ENCODE measurements at places on chromosomes 12 and 14. TPM values are rescaled to one million over a fixed set of nuclear protein-coding genes. Genes with fewer than 3 reads are reported as not detected.

GRCh38 chr12:28975564-28976340 is 173.3 kb upstream of the FAR2 start:
- no peak for DNase-seq

DNA sequence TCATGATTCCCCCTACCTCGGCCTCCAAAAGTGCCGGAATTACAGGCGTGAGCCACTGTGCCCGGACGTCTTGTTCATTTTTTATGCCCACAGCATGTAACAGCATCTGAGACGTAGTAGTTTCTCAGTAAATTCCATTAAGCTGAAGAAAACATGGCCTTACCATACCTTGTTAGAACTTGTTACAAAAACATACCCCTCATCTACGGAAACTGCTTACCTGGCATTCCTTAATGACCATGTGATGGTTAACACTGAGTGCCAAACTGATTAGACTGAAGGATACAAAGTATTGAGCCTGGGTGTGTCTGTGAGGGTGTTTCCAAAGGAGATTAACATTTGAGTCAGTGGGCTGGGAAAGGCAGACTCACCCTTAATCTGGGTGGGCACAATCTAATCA is 186.8 kb downstream of the CEP128 start:
- DNase-seq = no peak

GRCh38 chr12:115597157-115597712 is 680.3 kb downstream of the MED13L start:
- DNase-seq = peak; percentile 56

DNA sequence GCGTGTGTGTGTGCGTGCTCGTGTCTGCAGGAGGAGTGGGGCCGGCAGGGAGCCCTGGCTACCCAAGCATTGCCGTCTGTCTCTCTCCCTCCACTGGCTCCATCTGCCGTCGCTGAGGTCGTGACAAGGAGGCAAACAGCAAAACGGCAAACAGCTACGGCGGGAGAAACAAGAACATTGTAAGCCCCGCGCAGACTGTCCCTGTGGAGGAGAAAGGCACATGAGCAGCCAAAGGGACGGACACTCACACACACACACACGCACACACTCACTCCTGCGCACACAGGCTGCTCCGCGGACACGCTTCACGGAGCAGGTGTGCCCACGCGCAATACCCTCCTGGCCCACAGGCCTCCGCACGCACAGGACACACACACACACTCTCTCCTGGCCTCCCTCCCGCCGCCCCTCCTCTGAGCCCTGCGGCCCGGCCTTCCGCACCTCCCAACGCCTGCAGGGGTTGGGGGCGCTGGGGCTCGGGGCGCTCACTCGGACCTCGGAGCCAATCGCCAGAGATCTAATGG is 905 bp downstream of the CISTR start:
- DNase-seq = no peak

DNA sequence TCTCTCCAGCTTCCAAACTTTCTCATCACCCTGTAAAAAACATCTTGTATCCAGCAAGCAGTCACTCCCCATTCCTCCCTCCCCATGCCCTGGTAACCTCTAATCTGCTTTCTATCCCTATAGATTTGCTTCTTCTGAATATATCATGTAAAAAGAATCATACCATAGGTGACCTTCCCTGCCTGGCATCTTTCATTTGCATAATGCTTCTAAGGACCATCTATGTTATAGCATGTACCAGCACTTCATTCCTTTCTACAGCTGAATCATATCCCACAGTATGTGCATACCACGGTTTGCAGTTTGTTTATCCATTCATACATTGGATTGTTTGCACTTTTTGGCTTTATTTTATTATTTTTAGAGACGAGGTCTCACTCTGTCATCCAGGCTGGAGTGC is 22.9 kb upstream of the VPS37B start:
- DNase-seq = no peak

GRCh38 chr12:88638966-88639760 is 58.9 kb upstream of the KITLG start:
- DNase-seq = peak; percentile 8

DNA sequence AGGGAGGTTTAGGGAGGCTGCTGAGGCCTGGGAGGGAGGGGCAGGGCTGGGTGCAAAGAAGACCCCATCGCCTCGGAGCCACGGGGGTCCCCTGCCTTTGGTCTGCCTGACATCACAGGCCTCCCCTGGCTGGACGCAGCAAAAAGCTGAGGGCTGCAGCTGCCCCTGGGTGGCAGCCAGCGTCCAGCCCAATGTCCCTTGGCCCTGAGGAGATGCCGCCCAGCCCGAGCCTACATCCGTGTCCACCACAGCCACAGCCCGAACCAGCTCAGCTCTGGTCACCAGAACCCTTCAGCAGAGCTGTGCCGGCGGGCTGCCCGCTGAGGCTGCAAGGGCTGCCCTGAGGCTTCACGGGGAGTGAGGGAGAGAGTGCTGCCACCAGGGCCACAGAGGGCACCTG is 1.9 kb downstream of the NUDT14 start:
- no peak for DNase-seq

DNA sequence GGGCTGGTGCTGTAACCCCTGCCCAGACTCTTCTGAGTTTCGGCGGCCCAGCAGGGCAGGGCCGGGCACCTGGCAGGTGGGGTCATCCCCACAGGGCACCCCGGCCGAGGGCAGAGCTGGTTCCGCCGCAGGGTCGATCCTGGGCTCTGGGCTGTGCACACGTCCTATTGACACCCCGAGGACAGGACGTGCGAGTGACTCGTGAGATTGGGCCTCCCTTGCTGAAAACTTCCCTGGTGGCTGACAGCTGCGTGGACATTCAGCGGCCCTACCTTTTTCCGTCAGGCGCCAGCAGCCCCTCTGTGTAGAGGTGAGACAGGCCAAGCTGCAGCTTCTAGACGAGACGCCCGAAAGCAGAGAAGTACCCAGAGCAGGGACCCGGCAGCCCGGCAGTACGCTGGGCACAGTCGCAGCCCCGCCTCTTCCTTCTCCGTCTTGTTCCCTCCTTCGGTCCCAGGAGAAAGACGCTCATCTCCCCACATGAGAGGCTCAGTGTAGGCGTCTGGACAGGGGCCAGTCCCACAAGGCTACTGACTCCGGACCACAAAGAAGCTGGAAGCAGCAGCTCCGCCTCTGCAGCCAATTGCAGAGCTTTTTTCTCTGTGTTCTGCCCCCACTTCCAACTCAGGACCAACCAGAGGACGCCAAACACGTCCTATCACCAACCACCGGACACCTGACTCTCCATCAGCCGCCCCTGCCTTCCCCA is at the start of gene LRCOL1:
Gene LRCOL1, minus strand, starts transcription at position 532 of the 709 bp plus-strand sequence. CDS start 4,331 bp downstream, outside the sequence.
- DNase-seq = peak; percentile 79

- DNase-seq = no peak
Observed at GRCh38 chr12:59027199-59027598, 106.9 kb upstream of the LRIG3 start.

- no peak for DNase-seq
Observed at GRCh38 chr12:82097877-82098276, 260.3 kb downstream of the CCDC59 start.

- DNase-seq = no peak
Observed at GRCh38 chr12:113524495-113524894, 52.8 kb upstream of the LHX5 start.

- no peak for DNase-seq
Observed at GRCh38 chr12:114944736-114945135, 260.8 kb upstream of the TBX3 start.

DNA sequence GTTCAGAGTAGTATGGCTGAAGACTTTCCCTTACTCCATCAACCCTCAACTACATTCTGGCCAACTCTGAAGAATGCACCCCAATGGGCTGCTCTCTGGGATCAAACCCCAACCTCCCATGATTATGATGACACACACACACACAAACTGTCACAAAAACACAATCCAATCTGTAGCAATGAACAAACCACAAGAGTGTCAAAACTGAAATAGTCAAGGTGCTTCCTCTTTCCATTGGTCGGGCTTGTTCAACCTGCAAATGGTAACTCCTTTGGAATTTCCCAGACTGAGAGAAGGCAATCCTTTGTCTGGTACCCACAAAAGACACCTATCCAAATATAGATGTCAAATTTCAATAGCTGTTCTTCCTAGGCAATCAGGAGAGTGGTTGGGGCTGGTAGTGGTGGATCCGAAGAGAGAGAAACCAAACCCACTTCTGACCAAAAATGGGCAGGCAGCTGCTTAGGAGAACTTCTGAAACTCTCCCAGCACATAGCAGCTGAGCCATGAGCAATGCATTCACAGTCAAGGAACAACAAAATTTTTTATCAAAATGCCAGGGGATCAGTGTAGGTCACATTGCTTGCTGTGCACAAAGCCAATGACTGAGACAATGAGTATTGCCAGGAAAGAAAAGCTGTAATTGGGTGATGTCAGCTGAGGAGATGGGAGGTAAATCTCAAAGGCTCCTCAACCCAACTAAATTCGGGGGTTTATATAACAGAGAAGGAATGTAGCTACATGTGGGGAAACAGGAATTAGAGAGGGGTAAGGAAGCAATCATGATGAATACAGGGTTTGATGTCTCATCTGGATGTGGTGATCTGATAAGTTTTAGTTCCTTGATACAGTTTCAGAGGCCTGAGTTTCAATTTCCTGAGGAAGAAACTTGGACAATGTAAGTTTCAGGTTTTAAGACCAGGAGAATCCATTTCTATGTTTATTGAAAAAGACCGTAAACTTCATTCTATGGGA is 191.4 kb downstream of the KITLG start:
- no peak for DNase-seq

- DNase-seq = no peak
Observed at GRCh38 chr14:104135904-104136471, 2.4 kb upstream of the KIF26A start.

- DNase-seq = no peak
Observed at GRCh38 chr14:70811050-70811449, 1.7 kb upstream of the MAP3K9 start.

DNA sequence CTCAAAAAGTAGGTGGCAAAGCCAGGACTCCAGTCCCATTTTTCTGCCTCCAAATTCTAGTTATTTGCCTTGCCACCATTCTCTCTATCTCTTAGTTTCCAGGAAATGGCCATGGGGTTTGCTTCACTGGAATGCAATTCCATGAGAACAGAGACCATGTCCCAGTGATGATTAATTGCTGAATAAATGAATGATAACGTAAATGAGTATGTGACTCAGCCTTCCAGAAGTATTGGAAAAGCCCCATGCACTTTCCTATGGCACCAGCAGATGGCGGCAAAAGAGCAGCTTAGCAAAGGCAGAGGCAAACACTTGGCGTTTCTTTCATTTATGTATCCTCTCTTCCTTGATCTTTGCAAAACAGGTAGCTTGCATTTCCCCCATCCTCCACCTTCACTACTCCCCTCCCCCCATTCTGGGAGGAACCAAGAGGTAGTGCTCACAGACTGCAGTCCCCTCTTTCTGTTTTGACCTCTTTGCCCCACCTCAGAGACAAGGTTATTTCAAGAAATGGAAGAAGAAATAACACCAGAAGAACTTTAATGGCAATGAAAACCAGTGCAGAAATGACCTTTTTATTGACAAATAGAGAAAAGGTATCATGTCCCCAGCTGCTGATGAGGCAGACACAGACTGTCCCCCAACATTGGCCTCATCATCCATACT is 21.3 kb downstream of the TBX3 start:
- DNase-seq = peak; percentile 70

GRCh38 chr12:73180734-73181133 is 908.6 kb downstream of the TRHDE start:
- no peak for DNase-seq

GRCh38 chr12:78118486-78118885 is 287.8 kb downstream of the NAV3 start:
- no peak for DNase-seq

DNA sequence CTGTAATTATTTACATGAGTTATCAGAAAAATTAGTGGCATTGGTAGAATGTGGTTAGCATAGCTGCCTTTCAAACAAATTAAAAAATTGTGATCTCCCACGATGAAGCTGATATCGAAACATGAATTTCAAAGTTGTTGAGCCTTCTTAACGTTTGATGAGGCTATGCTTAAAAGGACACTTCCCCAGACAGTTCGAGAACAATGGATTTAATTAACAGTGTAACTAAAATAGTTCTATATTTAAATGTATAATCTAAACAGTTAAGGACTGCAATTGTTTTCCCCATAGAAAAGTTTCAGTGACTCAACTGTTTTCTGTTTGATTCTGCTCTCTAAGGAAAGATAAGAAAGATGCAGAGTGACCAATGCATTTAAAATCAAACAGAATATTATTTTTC is 1.6 kb downstream of the CLEC2B start:
- no peak for DNase-seq

LRRC10 gene
- not detected for total RNA-seq

PTCSC3 gene
- total RNA-seq = not detected

AICDA gene
- total RNA-seq = not detected

FAM186B gene
- total RNA-seq = not detected

ADAM21 gene
- 1.7 TPM for total RNA-seq

CCDC196 gene
- total RNA-seq = not detected

ZNF839 gene
- total RNA-seq = 4.4 TPM

Data from MG63 (cell line).